ENCODE measurements at places on chromosomes 16 and 17.

DNA sequence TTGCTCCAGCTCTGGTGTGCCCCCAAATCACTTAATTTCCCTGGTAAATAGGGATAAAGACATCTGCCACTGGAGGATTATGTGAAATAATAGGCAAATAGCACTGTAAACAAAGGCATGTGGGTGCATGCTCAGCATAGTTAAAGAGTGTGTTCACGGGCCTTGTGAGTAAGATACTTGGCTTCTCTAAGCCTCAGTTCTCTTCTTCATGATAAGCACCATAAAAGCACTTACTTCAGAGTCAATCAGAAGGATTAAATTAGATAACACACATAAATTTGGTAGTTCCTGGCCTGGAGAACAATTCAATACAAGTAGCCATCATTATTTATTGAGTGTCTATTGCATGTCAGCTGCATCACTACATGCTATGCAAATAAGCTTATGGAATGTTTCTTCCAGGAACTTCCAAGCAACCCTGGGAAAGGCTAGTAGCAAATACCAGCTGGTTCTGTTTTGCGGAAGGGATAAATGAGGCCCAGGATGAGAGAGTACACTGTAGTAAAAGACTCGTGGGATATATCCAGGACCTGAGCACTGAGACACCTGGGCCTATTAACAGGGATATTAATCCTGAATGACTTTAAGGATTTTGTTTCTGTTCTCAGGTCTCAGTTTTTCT lies 14.5 kb downstream of the CCL11 start:
- DNase-seq, result no peak

DNA sequence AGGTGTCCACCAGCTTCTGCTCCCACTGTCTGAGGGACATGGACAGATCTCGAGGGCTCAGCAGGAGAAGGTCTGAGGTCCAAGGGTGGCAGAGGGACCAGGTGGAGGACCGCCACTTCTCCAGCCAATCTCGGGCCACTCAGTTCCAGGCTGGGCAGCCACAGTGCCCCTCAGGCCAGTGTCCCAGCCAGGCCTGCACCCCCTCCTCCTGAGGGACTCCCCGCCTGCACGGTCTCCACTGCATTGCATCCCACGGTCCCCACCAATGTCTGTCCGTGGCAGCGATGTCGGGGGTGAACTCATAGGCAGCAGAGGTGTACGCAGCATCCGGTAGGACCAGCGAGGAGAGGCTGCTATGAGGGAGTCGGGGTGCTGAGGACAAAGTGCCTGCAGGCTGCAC lies 64.2 kb upstream of the DOC2B start:
- DNase-seq, result no peak

DNA sequence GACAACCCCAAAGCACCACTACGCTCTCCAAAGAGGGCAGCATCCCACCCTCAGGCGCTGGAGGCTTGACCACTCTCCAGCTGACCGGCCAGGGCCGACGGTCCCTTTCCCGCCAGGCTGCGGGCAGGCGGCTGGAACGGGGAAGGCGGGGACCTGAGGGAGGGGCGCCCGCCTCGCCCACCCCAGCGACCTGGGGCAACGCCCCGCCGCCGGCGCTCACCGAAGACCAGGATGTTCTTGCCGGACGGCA lies 431 bp downstream of the DYNC1LI2 start:
- no peak for DNase-seq

DNA sequence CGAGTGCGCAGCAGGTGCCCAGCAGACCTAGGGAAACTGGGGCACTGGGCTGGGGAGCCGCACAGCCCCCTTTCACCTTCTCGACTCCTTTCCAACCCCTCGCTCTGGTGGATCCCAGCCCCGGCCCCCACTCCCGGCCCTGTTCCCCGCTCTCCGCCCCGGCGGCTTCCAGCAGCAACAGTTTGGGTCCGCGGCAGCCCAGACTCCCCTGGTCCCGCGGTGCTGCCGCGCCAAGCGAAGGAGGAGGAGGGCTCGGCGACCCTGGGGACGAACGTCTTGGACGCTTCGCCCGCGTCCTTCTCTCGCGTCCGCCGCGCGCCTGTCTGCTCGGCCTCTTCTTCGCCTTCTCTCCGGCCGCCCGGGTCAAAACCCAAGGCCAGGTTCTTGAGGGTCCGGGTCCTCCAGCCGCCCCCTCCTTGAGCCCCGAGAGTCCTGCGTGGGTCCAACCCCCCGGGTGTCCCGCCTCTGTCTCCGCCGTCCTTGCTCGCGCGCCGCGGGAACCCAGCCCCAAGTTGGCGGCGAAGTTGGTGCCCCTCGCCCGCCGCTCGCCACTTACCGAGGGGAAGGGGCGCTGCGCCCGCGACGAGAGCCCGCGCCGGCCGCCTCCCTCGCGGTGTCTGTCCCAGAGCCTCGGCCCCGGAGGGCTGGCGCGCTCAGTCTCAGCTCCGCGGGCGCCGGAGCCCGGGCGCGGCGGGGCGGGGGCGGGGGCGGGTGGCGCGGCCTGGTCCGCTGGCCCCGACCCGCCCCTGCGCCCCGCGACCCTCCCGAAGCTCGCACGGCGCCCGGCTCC lies 1.4 kb upstream of the GRIN2C start:
- no peak for DNase-seq

GRCh38 chr16:85396879-85397871 lies 215.9 kb upstream of the GSE1 start:
- no peak for DNase-seq

DNA sequence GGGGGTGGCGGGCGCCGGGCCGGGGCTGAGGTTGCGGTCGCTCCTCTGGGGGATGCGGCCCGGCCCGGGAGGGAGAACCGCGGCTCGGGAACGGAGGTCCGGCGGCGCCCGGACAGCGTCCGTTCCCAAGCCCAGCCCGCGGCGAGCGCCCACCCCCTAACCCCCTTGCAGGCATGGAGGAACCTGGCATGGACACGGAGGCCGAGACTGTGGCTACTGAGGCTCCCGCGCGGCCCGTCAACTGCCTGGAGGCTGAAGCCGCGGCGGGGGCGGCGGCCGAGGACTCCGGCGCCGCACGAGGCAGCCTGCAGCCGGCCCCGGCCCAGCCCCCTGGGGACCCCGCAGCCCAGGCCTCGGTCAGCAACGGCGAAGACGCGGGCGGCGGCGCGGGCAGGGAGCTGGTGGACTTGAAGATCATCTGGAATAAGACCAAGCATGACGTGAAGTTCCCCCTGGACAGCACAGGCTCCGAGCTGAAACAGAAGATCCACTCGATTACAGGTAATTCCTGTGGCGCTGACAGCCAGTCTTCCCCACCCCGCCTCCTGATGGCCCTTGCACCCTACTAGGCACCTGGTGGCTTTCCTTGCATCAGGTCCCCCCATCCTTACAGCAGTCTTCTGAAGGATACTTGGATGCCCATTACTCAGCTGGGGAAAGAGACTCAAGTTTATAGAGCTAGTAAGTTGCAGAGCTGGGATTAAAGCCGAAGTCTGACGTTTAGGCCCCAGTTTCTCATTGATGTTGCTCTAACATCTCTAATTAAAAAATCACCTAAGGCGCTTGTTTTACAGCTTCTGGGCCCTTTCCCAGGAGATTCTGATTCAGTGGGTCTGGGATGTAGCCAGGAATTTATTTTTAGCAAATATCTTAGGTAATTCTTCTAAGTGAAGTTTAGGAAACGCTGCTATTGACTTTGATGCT lies 514 bp downstream of the UBFD1 start:
- peak; percentile 17 for DNase-seq

GRCh38 chr17:83034525-83034924 lies 44.9 kb upstream of the METRNL start:
- DNase-seq, result no peak

DNA sequence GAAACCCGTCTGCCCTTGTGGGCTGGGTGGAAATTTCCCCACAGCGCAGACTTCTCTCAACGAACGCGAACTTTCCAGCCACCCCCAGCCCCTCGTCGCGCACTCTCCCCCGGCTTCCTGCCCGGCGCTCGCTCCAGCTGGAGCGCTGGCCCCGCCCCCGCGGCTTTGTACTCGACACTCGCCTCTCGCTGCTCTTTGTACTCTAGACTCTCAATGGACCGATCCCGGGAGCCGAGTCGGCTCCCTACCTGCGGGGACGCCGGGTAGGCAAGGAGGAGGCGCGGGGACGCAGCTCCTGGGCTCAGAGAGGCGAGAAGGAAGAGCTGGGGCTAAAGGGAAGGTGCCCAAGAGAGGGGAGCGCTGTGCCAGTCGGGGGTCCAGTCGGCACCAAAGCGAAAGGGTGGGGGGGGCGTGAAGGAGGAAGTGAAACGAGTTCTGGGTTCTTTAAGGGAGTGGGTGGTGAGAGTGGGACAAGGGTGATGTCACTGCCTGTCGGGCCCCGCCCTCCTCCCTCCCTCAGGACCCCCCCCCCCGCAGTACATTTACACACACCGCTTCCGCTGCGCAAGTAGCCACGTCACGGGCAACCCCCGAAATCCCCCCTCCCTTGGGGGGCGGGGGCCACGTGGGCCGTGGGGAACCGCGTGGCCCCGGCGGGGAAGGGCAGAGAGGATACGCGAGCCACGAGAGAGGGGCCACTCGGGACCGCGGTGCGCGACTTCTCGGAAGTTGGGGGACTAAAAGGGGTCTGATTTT lies 9.7 kb downstream of the KDM6B start:
- peak; percentile 91 for DNase-seq

DNA sequence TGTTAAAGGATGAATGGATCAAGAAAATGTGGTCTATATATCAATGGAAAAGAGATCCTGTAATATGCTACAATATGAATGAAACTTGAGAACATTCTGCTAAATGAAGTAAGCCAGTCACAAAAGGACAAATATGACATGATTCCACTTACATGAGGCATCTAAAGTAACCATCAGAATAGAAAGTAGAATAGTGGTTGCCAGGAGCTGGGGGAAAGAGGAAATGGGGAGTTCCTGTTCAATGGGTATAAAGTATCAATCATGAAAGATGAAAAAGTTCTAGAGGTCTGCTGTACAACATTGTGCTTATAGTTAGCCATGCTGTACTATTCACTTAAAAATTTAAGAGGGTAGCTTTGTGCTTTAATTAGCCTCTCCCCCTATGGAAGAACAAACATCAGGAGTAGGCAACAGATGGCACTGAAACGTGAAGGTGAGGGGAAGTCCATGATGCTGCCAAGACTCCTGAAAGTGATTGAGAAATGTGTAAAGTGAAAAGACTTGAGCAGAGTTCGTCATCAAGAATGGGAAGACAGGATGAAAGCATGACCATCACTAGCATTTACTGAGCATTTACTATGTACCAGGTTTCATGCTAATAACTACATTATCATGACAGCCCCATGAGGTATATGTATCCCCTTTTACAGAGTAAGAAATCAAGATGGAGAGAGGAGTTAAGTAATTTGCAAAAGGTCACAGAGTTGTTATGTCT lies 167.2 kb downstream of the CYB561 start:
- no peak for DNase-seq

GRCh38 chr17:27554152-27554551 lies 76.8 kb upstream of the LGALS9 start:
- DNase-seq, result no peak

GRCh38 chr17:40323391-40324381 lies 14.7 kb downstream of the RARA start:
- DNase-seq, result peak; percentile 83

DNA sequence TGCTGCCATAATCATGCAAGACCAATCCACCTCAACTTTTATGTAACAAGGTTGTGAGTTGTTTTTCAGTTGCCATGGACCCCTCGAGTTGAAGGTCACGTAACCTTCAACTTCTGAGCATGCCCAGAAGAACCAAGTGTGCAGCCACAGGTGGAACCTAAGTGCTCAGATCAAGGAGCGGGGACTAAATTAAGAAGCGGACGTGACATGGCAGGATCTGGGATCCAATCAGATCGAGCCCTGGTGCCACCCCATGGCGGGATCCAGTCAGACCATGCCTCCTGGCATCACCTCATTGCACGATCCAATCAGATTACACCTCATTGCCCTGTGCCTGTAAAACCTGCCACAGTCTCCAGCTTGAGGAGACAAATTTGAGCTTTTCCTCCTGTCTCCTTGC lies 204.5 kb upstream of the CDH5 start:
- DNase-seq, result no peak

GRCh38 chr17:58252141-58252540 lies 13.8 kb downstream of the LPO start:
- DNase-seq, result no peak

- DNase-seq, result no peak
These were observed 68.0 kb downstream of the SMPD3 start for GRCh38 chr16:68380348-68380670.

DNA sequence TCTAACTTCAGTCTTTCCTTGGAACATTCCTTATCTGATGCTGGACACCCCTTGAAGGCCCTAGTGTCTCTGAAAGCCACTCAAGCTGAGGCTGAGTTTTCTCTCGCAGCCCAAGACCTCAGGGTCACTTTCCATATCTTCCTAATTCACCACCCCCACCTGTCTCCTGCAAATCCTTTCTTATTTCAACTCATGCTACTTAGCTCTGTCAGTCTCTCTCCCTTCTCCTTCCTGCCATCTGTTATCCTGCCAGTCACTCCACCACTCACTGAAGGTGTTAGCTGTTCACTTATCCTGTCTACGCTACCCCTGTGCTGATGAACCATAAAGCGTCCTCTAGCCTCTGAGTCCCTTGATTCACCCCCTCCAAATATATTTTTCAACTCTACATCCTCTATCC lies 143.9 kb upstream of the SHISA6 start:
- DNase-seq, result no peak

GRCh38 chr16:56272583-56272894 lies 81.2 kb downstream of the GNAO1 start:
- no peak for DNase-seq

- DNase-seq, result no peak
These were observed 7.5 kb downstream of the NATD1 start for GRCh38 chr17:21245639-21246084.

- no peak for DNase-seq
These were observed 259.8 kb downstream of the GRIN2A start for GRCh38 chr16:9922441-9922840.

DNA sequence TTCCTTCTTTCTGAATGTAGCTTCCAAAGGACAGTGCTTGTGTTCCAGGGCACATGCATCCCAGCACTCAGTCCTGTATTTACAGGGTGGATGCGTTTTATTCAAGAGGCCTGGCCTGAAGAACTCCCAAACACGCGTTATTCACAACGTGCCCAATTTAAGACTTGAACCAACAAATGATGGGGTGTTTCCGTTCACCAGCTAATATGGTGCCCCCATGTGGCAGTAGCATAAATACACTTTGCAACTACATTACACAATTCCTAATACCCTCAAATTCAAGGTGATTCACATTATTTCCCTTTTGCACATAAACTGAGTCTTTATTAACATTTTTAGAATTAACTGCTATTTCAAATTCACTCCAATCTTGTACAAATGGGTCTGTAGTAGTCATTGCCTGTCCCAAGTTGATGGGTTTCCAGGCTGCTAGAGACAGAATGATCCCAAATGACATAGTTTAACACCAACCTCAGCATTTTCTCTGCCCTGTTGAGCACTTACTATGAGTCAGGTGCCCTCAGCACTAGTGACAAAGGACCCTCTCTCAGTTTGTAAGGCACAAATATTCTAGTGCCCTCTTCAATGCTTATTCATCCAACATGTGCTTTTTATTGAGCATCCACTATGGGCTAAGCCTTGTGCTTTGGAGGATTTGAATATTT lies 26.9 kb downstream of the HSD17B2 start:
- DNase-seq, result no peak

- DNase-seq, result peak; percentile 19
These were observed 133.3 kb upstream of the CIBAR2 start for GRCh38 chr16:85245307-85246172.

All from activated gamma-delta T cell treated with anti-CD3 and anti-CD28 coated beads, Interleukin-2, amount 50 U/mL, for 16 hours (primary cell).